ENCODE measurements at places on chromosomes 13 and 19.

DNA sequence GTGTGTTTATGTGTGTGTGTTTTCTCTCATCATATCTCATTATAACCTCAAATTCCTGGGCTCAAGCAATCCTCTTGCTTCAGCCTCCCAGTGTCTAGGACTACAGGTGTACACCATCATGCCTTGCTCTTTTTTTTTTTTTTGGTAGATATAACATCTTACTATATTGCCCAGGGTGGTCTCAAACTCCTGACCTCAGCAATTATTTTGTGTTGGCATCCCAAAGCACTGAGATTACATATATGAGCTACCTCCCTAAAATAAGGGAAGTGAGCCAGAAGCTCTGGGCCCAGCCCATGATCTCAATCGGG lies 448 bp upstream of the ZNF543 start:
- no peak for DNase-seq

- DNase-seq: no peak
Measured at GRCh38 chr19:23558541-23558940, 128.5 kb downstream of the ZNF675 start.

- DNase-seq: no peak
Measured at GRCh38 chr19:2132191-2132590, 19.2 kb downstream of the AP3D1 start.

DNA sequence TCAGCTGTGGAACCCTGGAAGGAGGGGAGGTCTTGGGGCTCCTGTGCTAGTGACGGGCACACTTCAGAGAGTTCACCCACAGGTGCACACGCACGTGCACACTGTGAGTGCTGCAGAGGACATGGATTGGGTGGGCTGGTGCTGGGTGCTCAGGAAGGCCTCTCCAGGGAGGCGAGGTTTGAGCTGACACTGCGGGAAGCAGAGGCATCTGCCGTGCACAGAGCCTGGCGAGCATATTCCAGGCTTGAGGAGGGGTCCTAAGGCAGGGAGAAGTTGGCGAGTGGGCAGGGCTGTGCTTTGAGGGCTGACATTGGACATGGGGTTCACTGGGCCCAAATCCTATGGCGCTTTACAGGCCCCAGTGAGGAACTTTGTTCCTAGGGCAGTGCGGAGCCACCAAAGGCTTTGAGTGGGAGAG lies 25.6 kb downstream of the CCDC8 start:
- DNase-seq: no peak

DNA sequence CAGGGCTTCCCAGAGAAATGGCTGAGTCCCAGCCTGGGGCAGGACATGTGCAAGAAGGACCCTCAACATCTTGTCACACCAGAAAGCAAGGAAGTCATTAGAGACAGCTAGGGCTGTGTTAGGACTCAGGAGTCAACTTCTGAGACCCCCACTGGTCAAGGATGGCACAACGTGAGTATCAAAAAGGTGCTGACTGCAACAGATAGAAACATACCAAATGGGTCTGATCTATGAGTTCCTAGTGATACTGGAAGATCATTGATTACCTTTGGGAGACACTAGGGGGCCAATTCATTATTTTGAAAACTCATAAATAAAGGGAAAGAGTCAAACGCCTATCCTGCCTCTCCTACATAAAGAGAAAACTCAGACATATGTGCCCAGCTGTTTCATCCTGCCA lies 73.5 kb upstream of the GJB6 start:
- no peak for DNase-seq

Measured in retina (tissue), 1 donor.